ENCODE measurements at places on chromosomes 4 and X.

DNA sequence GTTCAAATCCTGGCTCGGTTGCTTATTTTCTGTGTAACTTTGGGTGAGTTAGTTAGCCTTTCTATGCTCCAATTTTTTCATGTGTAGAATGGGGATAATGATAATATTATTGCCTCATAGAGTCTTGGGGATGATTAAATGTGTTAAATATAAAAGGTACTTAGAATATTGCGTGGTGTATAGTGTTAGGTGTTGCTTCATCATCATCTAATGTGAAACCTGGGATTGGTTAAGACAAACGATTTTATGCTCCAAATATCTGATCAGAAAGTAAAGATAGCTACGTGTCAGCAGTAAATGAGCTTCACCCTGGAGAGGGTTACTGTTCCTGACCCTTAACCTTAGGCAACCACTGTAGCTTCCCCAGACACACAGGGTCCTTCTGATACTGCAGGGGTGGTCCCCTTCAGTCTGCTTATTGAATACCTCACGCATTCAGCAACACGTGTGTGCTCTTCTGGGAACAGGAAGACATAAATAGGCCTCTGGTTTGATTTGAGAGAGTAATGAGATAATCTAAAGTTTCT lies 50.1 kb downstream of the GPAT3 start:
- H3K27me3 ChIP-seq, result no peaks in the 10 kb centered on the region
- H3K4me1 ChIP-seq, result no peaks in the 10 kb centered on the region
- H3K4me3 ChIP-seq, result no peak overlapping the region
- no peak overlapping the region for H3K27ac ChIP-seq
- no peaks in the 10 kb centered on the region for H3K36me3 ChIP-seq
- no peak for DNase-seq

DNA sequence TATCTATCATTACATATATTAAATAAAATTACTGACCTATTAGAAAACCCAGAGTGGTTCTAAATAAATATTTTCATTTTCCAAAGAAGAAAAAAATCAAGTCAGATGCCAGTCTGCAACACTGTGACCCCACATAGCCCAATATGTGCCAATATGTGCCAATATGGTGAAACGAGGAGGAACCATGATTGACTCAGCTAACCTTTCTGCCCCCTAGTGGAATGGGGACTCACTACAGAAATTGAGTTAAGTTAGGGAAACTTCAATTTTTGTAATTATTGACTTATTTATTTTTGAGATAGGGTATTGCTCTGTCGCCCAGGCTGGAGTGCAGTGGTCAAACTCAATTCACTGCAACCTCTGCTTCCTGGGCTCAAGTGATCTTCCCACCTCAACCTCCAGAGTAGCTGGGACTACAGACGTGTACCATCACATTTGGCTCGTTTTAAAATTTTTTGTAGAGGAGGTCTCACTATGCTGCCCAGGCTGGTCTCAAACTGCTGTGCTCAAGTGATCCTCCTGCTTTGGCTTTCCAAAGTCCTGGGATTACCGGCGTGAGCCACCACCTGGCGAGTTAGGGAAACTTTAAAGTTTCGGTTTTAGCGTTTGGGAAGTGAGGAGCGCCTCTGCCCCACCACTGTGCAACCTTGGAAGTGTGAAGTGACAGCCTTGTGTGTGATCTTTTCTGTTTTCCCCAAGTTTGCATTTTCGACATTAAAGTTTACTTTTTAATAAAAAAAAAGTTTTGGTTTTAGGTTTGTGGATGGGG lies 116.8 kb upstream of the SHISA3 start:
- no peaks in the 10 kb centered on the region for H3K36me3 ChIP-seq
- DNase-seq, result no peak
- no peak overlapping the region for H3K27ac ChIP-seq
- H3K27me3 ChIP-seq, result no peaks in the 10 kb centered on the region

GRCh38 chr4:89303177-89303576 lies 4.4 kb downstream of the GPRIN3 start:
- DNase-seq, result no peak
- no peak overlapping the region for H3K27ac ChIP-seq
- no peaks in the 10 kb centered on the region for H3K4me1 ChIP-seq
- peaks cover 6% of the 10 kb centered on the region for H3K27me3 ChIP-seq
- H3K36me3 ChIP-seq, result no peaks in the 10 kb centered on the region
- H3K4me3 ChIP-seq, result no peak overlapping the region

- H3K27ac ChIP-seq, result no peak overlapping the region
- no peaks in the 10 kb centered on the region for H3K27me3 ChIP-seq
- no peaks in the 10 kb centered on the region for H3K36me3 ChIP-seq
- H3K4me1 ChIP-seq, result no peaks in the 10 kb centered on the region
- DNase-seq, result no peak
- no peak overlapping the region for H3K4me3 ChIP-seq
Measured at GRCh38 chr4:158130204-158130603, 42.6 kb downstream of the GASK1B start.

DNA sequence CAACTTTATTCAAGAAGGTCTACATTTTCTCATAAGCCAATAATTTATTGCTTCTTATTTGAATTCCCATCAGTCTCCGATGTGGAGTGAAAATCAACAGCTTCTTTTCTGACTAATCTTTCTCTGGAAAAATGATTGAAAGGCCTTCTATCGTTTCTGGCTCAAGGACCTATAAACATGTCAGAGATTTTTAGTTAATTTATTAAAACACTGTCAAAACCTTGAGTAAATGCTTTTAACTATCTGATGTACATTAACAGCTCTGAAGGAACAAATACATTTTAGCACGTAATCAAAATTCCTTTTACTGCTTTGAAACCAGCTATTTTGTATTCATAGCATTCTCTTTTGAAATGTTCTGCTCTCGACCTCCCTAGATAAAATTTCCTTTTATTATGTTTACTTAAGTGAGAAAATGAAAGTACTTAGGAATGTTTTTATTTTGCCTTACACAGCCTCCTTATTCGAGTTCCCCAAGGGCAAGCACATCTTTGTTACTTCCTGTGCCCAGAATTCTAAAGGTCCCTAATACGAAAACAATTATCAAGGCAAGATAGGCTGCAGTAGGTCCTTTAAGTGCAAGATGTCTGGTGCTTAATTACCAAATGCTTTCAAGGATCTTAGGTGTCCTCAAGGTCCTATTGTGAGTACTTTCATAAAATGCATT lies 3.1 kb upstream of the ZFX start:
- H3K27ac ChIP-seq, result peak overlapping the region; percentile 91
- no peak overlapping the region for H3K4me3 ChIP-seq
- DNase-seq, result no peak
- H3K27me3 ChIP-seq, result no peaks in the 10 kb centered on the region
- H3K36me3 ChIP-seq, result no peaks in the 10 kb centered on the region
- peaks cover 24% of the 10 kb centered on the region for H3K4me1 ChIP-seq

DNA sequence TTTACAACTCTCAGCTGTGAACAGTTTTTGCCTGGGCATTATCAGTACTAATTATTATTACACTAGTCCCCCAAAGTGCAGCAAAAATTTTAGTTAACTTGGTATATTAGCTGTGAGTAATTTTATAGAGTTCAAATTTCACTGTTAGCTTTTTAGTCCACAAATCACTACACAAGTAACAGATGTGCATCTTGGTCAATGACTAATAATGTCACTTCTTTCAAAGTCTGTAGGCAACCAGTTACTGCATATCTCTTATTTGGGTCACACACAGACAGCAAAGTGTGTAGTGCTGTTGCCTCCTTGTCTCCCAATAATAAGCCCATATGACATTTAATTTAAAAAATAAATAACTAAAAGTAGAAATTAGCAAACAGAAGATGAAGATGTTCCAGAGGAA lies 159.9 kb downstream of the SCFD2 start:
- DNase-seq, result no peak
- H3K27me3 ChIP-seq, result no peaks in the 10 kb centered on the region
- no peaks in the 10 kb centered on the region for H3K36me3 ChIP-seq
- H3K4me3 ChIP-seq, result no peak overlapping the region

GRCh38 chr4:118389721-118390120 lies 36.9 kb upstream of the PRSS12 start:
- no peaks in the 10 kb centered on the region for H3K36me3 ChIP-seq
- H3K4me3 ChIP-seq, result no peak overlapping the region
- H3K27me3 ChIP-seq, result no peaks in the 10 kb centered on the region
- DNase-seq, result no peak
- H3K27ac ChIP-seq, result no peak overlapping the region
- no peaks in the 10 kb centered on the region for H3K4me1 ChIP-seq

GRCh38 chrX:34565981-34566380 lies 91.1 kb downstream of the TMEM47 start:
- no peak overlapping the region for H3K4me3 ChIP-seq
- H3K27me3 ChIP-seq, result no peaks in the 10 kb centered on the region
- no peaks in the 10 kb centered on the region for H3K4me1 ChIP-seq
- no peak for DNase-seq

- H3K27me3 ChIP-seq, result no peaks in the 10 kb centered on the region
- H3K4me1 ChIP-seq, result peaks cover 13% of the 10 kb centered on the region
- H3K27ac ChIP-seq, result peak overlapping the region; percentile 23
Measured at GRCh38 chrX:110241816-110242215, 76.1 kb downstream of the AMMECR1 start.

DNA sequence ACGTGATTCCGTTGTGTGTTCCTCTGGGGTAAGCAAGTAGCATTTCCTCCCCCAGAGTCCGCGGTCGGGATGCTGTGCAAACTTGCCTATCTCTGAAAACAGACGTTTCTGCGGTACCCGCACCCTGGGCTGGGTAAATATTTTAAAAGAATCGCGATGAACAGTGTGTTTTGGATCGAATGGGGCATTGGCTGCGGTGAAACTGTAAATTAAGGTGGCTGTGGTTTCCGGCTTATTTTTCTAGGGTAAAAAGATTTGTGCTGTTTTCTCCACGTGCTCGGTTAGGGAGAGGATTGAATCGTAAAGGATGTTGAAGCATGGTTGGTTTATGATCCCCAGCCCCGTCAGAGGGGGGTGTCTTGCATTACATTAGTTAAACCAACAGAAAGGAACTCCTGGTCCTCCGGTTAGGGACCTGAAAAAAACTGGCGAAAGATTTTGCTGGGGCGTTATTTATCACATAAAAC lies 1.2 kb downstream of the HHIP start:
- DNase-seq, result no peak
- H3K27ac ChIP-seq, result no peak overlapping the region
- H3K4me3 ChIP-seq, result peak overlapping the region; percentile 41
- H3K4me1 ChIP-seq, result no peaks in the 10 kb centered on the region
- H3K27me3 ChIP-seq, result no peaks in the 10 kb centered on the region
- no peaks in the 10 kb centered on the region for H3K36me3 ChIP-seq

DNA sequence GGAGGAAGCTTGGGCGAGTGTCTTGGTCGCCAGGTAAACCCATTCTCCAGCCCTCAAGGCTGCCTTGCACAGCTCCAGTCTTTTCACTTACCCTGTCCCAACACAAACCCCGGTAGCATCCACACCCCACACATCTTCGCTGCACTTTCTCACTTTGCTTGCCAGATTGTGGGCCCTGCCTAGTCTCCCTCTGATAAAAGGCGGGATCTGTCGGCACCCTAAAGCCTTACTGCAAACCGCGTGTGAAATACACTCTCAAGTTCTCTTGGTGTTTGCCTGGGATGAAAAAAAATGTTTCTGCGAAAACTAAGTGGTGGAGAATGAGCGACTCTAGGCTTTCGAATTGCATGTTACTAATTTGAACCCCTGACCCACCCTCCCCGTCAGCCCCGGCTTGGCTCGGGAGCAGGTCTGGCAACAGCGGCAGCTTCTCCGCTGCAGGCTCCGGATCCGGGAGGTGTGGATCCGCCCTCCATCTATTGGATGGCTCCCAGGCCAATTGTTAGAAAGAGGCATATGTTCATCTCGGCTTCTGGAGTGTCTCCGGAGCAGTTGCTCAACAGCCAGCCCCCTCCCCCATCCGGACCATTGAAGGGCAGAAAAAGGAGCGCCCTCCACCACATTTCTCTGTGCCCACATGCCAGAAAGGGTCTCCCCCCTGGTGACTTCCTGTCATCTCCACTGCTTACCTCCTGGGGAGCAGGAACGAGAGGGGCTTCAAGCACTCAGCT lies 3.0 kb upstream of the CITED1 start:
- H3K27ac ChIP-seq, result no peak overlapping the region
- no peaks in the 10 kb centered on the region for H3K4me1 ChIP-seq
- DNase-seq, result no peak

- H3K4me3 ChIP-seq, result no peak overlapping the region
- H3K27ac ChIP-seq, result no peak overlapping the region
- H3K4me1 ChIP-seq, result no peaks in the 10 kb centered on the region
- H3K36me3 ChIP-seq, result no peaks in the 10 kb centered on the region
- no peak for DNase-seq
- H3K27me3 ChIP-seq, result no peaks in the 10 kb centered on the region
Measured at GRCh38 chr4:23369331-23369730, 520.5 kb downstream of the PPARGC1A start.

DNA sequence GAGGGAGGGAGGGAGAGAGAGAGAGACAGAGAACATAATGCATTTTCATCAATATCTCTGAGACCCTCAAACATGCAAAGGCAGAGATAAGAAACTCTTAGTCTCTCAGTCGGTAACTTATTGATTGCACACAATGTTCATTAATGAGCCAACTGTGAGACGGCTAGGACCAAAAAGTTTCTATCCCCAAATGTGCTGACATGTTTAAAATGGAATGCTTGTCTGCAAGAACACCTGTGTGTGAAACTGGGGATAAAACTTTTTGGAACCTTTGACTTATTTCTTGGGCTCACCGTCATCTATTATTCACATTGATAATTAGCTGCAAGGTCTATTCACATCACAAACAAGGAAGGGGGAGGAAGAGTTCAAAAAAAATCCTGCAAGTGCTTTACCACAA lies 477.9 kb downstream of the STIM2 start:
- H3K27ac ChIP-seq, result no peak overlapping the region
- H3K4me1 ChIP-seq, result no peaks in the 10 kb centered on the region
- H3K36me3 ChIP-seq, result no peaks in the 10 kb centered on the region
- H3K4me3 ChIP-seq, result no peak overlapping the region
- H3K27me3 ChIP-seq, result no peaks in the 10 kb centered on the region

GRCh38 chrX:151988706-151989299 lies 14.3 kb upstream of the GABRE start:
- H3K27me3 ChIP-seq, result no peaks in the 10 kb centered on the region
- H3K27ac ChIP-seq, result no peak overlapping the region
- H3K36me3 ChIP-seq, result no peaks in the 10 kb centered on the region
- H3K4me1 ChIP-seq, result peaks cover 17% of the 10 kb centered on the region

DNA sequence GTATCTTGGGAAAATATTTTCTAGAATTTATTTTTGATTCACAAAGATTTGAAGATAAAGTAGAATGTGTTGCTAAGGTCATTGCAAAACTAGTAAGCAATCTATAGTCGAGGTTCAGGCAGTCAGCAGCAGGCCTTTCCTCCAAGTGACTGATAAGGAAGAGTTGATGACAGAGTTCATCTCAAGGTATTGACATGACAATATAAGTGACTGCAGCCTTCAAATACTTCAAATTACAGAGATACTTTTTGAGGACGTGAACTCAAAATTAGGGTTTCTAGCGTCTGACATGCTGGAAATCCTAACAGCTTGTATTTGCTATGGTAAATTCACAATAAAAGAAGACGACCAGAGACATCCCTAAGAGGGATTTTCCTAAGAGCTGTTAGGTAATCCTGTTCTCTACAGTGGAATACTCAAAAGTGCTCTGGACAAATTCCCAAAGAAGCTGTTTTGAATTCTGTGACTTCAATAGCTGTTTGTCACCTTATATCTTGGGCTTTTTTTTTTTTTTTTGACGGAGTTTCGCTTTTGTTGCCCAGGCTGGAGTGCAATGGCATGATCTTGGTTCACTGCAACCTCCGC lies 7.4 kb downstream of the ARHGAP10 start:
- no peak overlapping the region for H3K4me3 ChIP-seq
- no peaks in the 10 kb centered on the region for H3K27me3 ChIP-seq
- H3K27ac ChIP-seq, result no peak overlapping the region
